Gastroesophageal sphincter (tissue), 4 donors: ENCODE measurements at places on chromosomes 5 and 9. TPM values are rescaled to one million over a fixed set of nuclear protein-coding genes. Genes with fewer than 3 reads are reported as not detected.

Gene CD274
- 3.6 TPM for total RNA-seq

Gene CMBL
- 5.3 TPM for total RNA-seq

Gene SOHLH1
- not detected for total RNA-seq

Gene CCDC112
- 6.1 TPM for total RNA-seq

Gene EPB41L4B
- total RNA-seq = not detected

Gene ARL14EPL
- not detected for total RNA-seq

GRCh38 chr9:133726401-133727276 lies 11.5 kb downstream of the SARDH start:
- H3K4me3 ChIP-seq = no peak overlapping the region
- H3K27me3 ChIP-seq = peaks cover 14% of the 10 kb centered on the region
- ATAC-seq = no peak
- no peaks in the 10 kb centered on the region for H3K4me1 ChIP-seq
- no peak overlapping the region for H3K27ac ChIP-seq
- H3K36me3 ChIP-seq = no peaks in the 10 kb centered on the region

GRCh38 chr9:131426545-131426944 lies 32.7 kb downstream of the PRRC2B start:
- H3K27ac ChIP-seq = no peak overlapping the region
- no peak for ATAC-seq
- H3K36me3 ChIP-seq = peaks cover 9% of the 10 kb centered on the region
- H3K4me3 ChIP-seq = no peak overlapping the region

- ATAC-seq = no peak
- H3K4me3 ChIP-seq = no peak overlapping the region
- H3K4me1 ChIP-seq = no peaks in the 10 kb centered on the region
- no peak overlapping the region for H3K27ac ChIP-seq
- no peaks in the 10 kb centered on the region for H3K27me3 ChIP-seq
- H3K36me3 ChIP-seq = no peaks in the 10 kb centered on the region
These were observed 124.3 kb downstream of the UGCG start for GRCh38 chr9:112020680-112021596.

DNA sequence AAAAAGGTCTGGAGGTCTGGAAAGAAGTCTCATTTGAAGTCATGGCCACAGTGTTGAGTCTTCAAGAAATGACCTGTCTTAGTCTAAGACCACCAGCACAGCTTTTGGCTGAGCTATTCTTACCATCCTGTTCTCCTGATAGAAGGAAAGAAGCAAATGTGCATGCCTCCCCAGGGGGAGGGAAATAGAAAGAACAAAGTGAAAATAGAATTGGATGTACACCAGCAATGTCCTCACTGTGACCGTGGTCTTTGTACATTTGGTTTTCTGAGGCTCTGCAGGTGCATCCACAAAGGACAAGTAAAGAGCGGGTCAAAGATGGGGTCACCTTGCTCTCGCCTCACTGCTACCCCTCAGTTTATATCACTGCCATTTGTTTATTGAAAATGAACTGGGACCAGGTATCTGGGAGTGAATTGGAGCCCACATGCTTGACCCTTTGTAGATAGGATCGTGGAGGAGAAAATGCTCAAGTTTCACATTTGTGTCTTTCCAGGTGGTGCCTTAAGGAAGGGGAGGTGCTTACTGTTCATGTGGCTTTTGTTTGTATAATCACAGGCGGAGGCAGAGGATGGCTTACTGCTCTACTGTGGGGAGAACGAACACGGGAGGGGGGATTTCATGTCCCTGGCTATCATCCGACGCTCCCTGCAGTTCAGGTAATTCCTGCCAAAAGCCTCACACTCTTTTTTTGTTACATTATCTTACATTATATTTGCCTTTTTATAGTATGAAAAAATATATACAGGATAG lies 147.8 kb downstream of the LIFR start:
- no peak for ATAC-seq
- peaks cover 5% of the 10 kb centered on the region for H3K27me3 ChIP-seq
- no peak overlapping the region for H3K27ac ChIP-seq
- no peak overlapping the region for H3K4me3 ChIP-seq
- H3K4me1 ChIP-seq = no peaks in the 10 kb centered on the region

- no peak overlapping the region for H3K27ac ChIP-seq
- no peaks in the 10 kb centered on the region for H3K4me1 ChIP-seq
- H3K27me3 ChIP-seq = no peaks in the 10 kb centered on the region
- no peak overlapping the region for H3K4me3 ChIP-seq
- no peak for ATAC-seq
- no peaks in the 10 kb centered on the region for H3K36me3 ChIP-seq
These were observed 28.8 kb upstream of the TJP2 start for GRCh38 chr9:69145144-69145715.

DNA sequence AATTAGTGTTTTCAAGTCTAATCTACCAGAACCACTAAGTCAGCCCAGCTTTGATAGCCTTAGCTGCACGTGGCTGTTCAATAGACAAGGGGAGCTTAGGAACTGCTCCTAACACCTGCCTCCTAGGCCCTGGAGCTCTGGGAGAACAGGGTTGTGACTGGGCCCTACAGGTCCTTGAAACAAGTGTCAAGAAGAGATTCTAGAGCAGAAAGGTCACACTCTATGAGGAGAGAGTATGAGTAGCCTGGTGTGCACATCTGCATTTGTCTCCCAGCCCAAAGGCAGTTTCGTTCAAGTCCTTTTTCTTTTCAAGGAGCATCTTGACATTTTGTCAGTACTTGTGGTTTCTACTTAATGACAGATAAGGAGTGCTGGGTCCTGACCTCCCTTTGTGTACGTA lies 206.1 kb downstream of the PRELID2 start:
- H3K4me3 ChIP-seq = no peak overlapping the region
- H3K36me3 ChIP-seq = no peaks in the 10 kb centered on the region
- no peak for ATAC-seq
- H3K4me1 ChIP-seq = no peaks in the 10 kb centered on the region
- H3K27me3 ChIP-seq = no peaks in the 10 kb centered on the region

DNA sequence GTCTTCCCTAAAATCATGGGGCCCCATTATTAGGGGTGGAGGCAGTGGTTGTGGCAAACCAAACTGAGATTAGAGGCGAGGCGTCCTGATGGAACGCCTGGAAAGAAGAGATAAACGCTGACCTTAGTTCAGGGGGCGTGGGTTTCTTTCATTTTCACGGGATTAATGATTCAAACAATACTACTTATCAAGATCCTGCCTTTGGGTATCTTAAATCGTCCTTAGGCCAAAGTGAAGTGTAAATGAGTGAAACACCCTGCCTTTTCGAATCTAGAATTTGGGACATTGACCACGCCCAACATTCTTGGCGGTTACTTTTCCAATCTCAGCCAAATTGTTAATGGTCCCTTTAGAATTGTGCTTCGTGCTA lies 1.0 kb upstream of the UBTD2 start:
- no peaks in the 10 kb centered on the region for H3K27me3 ChIP-seq
- no peaks in the 10 kb centered on the region for H3K36me3 ChIP-seq
- H3K27ac ChIP-seq = peak overlapping the region; percentile 87
- H3K4me1 ChIP-seq = peaks cover 47% of the 10 kb centered on the region
- ATAC-seq = no peak
